Left hindlimb (tissue), 1 donor: ENCODE measurements at places on chromosomes 16 and 17.

DNA sequence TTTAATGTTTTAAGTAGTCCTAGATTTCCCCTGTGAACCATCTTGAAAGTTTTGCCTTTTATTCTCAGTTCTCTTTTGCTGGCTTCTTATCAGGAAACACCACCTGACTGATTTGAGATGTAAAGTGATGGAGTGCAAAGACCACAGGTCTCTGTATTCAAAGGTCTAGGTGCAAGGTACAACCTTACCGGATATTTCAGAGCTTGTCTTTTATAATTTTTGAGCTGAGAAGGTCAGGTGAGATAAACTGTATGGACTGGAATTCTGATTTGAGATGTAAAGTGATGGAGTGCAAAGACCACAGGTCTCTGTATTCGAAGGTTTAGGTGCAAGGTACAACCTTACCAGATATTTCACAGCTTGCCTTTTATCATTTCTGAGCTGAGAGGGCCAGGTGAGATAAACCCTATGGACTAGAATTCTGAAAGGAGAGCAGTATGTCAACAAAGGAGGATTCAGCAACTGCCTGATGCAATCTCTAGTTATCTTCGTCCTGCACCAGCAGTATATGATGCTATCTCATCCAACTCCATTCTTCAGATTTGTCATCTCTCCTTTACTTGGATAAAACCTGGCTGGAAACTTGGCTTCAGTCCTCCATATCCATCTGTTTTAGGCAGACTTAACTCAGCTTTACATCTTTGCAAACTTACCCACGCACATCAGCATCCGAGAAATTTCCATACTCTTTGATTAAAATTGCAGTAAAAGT lies 64.3 kb downstream of the CENPV start:
- no peak for DNase-seq

DNA sequence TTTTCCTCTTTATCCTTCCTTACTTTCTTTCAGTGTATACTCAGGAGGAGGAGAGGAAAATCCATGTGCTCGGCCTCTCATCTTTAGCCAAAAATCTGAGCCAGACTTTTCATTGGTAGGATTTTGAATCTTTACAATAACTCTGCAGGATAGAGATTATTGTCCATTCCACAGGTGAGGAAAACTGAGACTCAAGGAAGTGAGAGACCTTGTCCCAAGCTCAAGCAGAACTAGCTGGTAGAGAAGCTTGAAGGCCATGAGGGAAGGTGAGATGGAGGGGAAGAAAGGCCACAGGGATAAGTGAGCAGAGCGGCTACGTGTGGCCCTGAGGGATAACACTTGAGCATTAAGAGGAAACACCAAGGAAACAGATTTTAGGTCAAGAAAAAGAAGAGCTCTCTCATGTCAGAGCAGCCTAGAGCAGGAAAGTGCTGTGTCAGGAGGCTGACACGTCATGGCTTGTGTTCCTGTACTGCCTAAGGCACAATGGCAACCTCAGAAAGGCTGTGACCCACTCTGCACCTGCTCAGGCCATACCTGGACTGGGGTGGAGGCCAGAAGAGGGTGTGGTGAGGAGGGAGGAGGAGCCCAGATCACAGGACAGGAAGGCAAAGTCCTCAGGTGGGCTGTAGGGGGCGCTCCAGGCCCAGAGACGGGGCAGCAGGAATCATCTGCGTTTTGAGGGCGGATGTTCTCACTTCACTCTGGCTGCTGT lies 11.9 kb downstream of the MT4 start:
- DNase-seq, result no peak

DNA sequence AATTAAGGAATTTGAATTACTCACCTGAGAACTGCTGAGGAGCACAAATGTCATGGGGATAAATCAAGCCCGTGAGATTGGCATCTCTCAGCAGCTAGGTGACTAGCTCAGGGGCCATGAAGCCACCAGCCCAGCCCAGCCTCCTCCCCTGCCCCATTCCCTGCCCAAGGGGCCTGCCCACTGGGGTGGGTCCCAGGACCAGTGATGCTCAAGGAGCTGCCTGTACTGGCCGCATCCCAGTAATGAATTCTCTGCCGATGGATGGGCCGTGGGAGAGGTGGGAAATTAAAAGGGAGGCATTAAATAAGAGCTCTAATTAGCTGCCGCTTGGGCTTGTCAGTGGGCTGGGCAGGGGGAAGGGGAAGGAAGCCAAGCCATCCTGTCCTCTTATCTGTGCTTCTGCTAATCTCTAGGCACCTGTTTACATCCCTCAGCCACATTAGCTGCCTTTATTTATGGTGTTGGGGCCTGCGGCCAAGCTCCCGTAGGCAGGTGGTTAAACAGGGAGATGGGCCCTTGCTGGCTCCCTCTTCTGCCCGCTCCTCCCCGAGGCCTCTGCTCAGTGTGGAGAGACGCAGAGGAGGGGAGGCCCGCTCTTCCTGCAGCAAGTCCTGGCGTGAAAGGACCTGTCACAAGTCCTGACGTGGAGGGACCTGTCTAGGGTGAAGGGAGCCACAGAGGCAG lies 48.8 kb downstream of the PIPOX start:
- DNase-seq, result no peak

DNA sequence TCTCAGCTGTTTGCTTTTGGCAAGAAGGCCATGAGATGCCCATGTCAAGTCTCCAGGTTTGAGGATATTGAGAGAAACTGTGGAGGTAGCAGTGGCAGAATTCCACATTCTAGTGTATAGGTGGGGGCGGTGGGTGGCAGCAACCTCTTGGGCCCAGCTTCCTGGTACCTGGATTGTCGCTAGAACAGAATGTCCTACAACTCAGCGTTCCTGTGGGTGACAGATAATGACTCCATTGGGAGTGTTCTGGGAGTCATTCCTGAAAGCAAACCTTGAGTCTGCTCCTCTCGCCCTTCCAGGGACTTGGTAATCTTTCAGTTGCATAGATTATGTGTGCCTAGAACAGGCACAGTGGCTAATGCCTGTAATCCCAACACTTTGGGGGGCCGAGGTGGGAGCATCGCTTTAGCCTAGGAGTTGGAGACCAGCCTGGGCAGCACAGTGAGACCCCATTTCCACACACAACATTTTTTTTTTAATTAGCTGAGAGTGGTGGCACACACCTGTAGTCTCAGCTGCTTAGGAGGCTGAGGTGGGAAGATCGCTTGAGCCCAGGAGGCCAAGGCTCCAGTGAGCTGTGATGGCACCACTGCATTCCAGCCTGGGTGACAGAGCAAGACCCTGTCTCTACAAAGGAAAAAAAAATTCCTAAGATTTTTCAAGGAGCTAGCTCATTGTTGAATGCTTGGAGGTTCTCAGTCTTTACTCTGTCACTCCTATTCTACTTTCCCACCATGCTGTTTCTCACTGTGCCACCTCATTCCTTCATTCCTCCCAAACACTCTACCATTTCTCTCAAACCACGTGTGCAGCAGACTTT lies 37.9 kb upstream of the METTL16 start:
- no peak for DNase-seq

DNA sequence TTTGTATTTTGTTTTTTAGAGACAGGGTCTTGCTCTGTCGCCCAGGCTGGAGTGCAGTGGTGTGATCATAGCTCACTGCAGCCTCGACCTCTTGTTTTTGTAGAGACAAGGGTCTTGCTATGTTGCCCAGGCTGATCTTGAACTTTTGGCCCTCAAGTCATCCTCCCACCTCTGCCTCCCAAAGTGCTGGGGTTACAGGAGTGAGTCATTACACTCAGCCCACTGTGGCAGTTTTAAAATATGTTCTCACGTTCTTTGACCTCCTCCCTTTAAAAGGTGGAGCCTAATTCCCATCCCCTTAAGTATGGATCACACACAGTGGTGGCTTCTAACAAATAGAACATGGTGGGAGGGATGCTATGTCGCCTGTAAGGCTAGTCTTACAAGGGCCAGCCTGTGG lies 67.7 kb downstream of the ZDHHC7 start:
- DNase-seq, result no peak

DNA sequence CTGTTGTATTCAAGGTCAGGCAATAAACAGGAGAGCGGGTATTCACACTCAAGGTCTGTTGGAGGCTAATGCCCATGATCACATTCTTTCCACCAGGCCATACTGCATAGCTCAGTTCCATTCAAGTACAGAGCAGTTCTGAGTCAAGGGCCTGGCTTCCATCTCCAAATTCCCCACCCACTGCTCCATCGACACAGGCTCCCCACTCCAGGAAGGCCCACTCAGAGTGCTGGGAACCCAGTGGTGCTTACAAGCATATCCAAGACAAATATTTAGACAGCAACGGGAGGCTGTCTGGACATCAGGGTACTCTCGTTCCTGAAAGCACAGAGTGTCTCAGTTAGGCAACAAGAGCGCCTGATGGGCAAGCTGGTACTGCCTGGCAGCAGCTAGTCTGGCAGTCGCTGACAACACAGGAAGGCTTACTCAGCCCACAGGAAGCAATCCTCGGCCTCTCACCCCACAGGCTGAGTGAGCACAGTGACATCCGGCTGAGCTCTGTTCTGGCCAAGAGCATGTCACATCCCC lies 40.9 kb downstream of the RFFL start:
- peak; percentile 51 for DNase-seq

DNA sequence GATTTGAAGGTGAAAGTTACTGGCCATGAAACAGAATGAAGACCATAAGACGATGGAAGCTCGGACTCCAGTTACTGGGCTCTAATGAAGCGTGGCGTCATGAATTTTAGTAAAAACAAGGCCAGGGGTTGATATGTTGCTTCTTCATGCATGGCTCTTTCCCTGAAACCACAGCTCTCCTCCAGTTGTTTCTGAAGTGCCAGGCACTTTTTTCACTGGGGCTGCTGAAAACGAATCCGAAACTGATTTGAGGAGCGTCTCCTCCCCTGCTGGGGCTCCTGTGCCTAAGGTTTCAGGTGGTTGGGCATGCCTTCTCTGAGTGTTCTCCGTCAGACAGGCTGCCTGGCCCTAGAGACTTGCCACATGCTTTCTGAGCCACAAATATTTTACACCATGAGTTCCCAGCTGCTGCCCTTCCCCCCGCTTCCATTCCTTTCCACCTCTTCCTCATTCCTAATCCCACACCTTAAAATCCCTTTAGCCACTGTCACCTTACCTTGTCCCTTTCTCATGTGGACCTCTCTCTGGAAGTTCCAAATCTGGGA lies 3.7 kb upstream of the MYL4 start:
- peak; percentile 67 for DNase-seq

GRCh38 chr17:4108397-4108796 lies 34.4 kb downstream of the ZZEF1 start:
- no peak for DNase-seq

GRCh38 chr16:54926166-54926838 lies 4.4 kb upstream of the IRX5 start:
- no peak for DNase-seq

- peak; percentile 91 for DNase-seq
These were observed 14.4 kb downstream of the ASPSCR1 start for GRCh38 chr17:81991684-81992305.

DNA sequence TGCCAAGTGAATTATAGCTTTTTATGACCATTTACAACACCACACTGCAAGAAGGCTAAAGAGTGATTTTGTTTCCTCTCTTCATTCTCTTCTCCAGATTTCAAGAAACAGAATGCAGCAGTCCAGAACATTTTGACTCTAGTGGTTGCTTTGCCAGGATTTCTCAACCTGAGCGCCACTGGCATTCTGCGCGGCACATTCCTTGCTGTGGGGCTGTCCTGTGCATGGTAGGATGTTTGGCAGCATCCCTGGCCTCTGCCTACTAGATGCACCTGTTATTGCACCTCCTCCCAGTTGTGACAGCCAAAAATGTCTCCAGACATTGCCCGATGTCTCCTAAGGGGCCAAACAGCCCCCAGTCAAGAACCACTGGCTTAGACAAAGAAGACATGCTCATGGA lies 25.7 kb upstream of the SLC39A11 start:
- DNase-seq, result no peak

GRCh38 chr17:38789185-38789584 lies 10.2 kb downstream of the PIP4K2B start:
- no peak for DNase-seq

DNA sequence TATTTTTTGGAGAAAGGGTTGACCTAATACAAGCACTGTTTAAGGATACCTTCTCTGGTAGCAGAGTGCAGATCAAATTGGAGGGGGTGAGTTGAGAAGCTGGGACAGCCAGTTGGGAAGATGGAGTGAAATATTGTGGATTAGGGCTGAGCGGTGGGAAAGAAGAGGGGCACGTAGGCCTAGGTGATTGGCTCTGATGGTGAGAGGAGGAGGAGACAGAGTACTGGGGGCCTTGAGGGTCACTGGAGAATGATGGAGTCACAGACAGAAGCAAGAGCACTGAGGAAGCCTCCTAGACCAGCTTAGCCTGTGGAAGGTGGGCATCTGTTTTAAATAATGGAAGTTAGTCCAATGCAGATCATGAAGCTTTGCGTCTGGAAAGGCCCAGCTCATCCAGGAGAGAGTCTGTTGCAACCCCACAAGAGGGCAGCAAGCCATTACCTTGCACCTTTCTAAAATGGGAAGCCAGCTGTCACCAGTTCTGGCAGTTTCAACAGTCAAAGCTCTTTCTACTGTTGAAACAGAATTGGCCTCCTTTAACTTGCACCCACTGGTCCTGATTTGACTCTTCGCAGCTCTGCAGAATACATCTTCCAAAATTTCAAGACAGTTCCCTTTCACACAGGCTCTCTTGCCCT lies 11.8 kb downstream of the SLC9A5 start:
- no peak for DNase-seq

- DNase-seq, result no peak
These were observed 5.5 kb downstream of the CCL17 start for GRCh38 chr16:57409870-57410587.

- DNase-seq, result peak; percentile 78
These were observed at the start of gene PIEZO1 for GRCh38 chr16:88785106-88785924. Gene PIEZO1 (minus strand): TSS chr16:88785220. CDS start chr16:88784964, 256 bp downstream.

- no peak for DNase-seq
These were observed 1.6 kb upstream of the FBXL20 start for GRCh38 chr17:39402890-39403605.

- no peak for DNase-seq
These were observed 6.6 kb downstream of the COX6A2 start for GRCh38 chr16:31421587-31421986.

DNA sequence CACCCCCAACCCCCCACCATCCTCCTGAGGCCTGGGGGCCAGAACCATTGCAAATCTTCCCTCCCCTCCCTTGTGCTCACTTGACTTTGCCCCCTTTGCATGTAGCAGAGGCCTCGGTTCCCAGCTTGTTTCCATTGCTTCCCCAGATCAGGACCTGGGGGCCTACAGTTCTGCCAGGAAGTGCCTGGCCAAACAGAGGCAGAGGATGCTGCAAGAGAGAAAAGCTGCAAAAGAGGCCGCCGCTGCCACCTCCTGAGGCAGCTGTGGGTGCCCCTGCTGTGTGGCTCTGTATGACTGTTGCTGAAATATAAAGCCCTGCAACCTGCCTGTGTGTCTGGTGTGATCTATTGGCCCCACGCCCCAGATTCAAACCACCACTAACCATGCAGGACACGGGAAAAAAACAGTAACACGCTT lies 2.3 kb downstream of the NDUFB10 start:
- no peak for DNase-seq

GRCh38 chr16:17244872-17245551 lies 225.7 kb downstream of the XYLT1 start:
- no peak for DNase-seq

- DNase-seq, result no peak
These were observed 127.5 kb downstream of the SOCS1 start for GRCh38 chr16:11128211-11129141.
